ENCODE measurements at places on chromosomes 2 and 18. TPM values are rescaled to one million over a fixed set of nuclear protein-coding genes. Genes with fewer than 3 reads are reported as not detected.

CXCR4 gene
- 3.6 TPM for total RNA-seq

MAPK4 gene
- total RNA-seq: 0.62 TPM

FMNL2 gene
- 43.1 TPM for total RNA-seq

SLC66A2 gene
- 28.0 TPM for total RNA-seq

RNF125 gene
- 1.5 TPM for total RNA-seq

CASP8 gene
- 28.4 TPM for total RNA-seq

COLEC12 gene
- 0.86 TPM for total RNA-seq

SLC38A11 gene
- total RNA-seq: not detected

ALK gene
- 14.7 TPM for total RNA-seq

C2orf80 gene
- not detected for total RNA-seq

MATN3 gene
- 2.8 TPM for total RNA-seq

CDH2 gene
- total RNA-seq: 30.2 TPM

RNF152 gene
- total RNA-seq: 3.6 TPM

RAB6D gene
- total RNA-seq: not detected
